GM13976 (cell line): ENCODE measurements at places on chromosomes 16 and 17.
A peak's percentile ranks its signal among the peaks of the same experiment; 100 is the strongest.

DNA sequence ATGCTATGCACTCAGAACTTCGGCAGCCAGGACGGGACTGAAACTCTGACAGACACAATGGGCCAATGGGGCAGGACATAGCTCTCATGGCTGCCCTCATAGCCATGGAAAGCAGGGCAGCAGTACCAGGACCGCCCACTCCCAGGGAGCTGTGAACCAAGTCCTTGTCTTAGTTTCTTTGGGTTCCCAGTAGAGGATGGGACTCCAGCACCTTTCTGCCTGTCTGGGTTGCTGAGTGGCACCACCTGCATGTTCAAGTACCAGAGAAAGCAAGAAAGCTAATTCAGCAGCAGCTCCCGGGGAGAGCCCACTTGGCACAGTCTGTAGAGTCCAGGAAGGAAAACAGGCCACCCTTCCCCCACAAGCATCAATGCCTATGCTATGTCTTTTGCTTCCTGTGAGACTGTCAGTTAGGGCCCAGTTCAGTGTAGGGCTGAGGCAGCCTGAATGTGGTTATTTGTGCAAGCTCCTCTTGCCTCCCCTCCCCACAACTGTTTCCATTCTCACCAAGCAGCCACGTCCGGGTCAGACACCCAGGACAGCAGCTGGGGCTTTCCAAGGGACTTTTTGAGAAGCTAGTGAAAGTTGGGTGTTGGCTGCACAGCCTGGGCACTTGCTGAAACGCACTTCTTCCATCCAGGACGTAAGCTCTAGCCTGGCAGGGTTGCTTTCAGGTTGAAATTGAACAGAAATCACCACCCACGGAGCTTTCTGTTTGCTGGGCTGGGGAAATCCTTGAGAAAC is 7.8 kb downstream of the SUPT4H1 start:
- peak; percentile 77 for DNase-seq

DNA sequence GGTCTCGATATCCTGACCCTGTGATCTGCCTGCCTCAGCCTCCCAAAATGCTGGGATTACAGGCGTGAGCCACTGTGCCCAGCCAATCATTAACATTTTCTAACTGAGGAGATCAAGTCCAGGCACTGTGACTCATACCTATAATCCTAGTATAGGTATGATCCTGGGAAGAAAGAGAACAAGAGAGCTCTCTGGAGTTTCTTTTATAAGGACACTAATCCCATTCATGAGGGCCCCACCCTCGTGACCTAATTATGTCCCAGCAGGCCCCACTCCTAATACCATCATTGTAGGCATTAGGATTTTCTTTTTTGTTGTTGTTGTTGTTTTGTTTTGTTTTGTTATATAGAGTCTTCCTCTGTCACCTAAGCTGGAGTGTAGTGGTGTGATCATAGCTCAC is 80.4 kb downstream of the CACNG3 start:
- DNase-seq, result no peak

- DNase-seq, result peak; percentile 93
These were observed 8.6 kb upstream of the UBE2I start for GRCh38 chr16:1300664-1301476.

DNA sequence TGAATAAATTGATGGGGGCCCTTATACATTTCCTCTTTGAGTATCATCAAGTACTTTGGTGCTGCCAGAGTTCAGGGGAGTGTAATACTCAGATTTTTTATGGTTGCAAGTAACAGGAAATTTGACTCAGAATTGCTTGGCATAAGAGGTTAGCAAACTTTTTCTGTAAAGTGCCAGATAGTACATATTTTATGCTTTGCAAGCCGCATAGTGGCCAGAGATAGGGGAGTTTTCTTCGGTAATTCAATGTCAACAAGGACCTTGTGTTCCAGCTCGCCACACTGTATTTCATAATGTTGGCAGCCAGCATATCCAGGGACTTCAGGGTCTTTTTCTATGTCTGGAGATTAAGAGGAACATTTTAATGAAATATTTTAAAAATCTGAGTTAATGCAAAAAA is 51.0 kb upstream of the MARCHF10 start:
- no peak for DNase-seq

DNA sequence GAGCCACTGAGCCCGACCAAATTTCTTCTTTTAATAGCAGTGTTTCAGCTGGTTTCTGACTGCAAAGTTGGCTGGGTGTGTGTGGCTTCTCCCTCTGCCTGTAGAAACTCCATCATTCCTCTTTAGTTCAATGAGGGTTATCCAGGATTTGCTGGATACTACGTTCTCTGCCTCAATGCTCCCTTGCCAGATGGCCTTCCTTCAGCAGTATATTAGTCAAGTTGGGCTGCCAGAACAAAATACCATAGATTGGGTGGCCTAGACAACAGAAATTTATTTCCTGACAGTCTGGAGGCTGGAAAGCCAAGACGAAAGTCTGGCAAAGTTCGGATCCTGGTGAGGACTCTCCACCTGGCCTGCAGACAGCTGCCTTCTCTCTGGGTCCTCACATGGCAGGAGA is 103.7 kb downstream of the NOG start:
- no peak for DNase-seq
